HT1080 (cell line): ENCODE measurements at places on chromosomes 11 and 22.

DNA sequence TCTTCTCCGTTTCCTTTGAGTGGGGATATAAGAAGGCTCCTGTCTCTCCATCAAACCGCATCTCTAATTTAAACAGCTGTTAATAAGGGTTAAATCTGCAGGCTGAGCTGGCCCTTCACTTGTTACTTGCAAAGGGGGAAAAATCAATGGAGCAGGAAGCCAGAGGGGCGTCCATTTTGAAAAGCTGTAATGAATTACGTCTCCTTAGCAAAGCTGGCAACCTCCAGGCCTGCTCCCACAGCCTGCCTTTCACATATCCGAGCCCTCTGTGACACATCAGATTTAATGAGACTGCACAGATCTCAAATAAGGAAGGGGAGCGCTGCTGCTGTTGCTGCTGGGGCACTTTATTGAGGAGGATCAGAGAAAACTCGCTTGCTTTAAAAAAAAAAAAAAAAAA is 320.8 kb downstream of the BLID start:
- DNase-seq: no peak

- DNase-seq: peak; percentile 53
Measured at GRCh38 chr22:35910003-35910769, 118.4 kb downstream of the RBFOX2 start.

DNA sequence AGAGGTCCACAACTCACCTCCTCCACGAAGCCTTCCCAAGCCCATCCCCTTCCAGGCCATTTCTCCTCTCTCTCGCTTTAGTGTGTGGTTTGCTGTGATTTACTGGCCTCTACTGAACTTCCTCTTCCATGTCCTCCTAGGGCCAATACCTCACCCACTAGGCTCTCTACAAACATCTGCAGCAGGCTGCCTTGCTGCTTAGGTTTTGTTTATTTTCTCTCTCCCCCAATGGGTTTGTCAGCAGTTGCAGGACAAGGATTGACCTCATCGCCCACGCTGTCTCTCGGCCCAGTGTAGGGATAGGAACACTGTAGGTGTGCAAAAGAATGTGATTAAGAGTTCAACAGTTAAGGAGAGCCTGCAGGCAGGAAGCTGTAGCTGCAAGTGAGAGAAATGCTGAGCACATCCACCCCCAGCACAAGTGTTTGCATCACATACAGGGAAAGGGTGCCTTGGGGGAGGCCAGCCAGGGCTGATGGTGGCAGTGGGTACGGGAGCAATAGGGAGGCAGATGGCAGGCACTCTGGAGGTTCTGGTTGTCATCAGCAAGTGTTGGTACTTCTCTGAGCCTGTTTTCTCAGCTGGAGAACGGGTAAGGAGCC is 1.4 kb downstream of the PC start:
- no peak for DNase-seq

DNA sequence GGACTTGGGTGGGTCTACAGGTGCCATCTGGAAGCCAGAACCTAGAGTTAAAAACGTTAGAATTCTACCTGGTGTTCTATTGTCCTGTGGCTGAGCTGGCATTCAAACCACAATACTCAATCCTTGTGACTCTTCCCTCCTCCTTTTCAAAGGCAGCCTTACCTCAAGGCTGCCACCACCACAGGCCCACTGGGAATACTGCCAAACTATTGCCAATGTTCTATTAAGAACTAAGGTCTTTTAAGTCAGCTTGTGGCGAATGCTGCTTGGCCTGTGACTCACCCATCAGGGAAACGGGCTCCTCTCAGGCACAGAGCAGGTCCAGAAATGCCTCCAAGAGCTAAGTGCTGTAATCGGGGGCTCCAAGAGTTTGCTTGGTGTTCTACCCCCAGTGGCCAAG is 1008.4 kb downstream of the JRKL start:
- DNase-seq: peak; percentile 70

DNA sequence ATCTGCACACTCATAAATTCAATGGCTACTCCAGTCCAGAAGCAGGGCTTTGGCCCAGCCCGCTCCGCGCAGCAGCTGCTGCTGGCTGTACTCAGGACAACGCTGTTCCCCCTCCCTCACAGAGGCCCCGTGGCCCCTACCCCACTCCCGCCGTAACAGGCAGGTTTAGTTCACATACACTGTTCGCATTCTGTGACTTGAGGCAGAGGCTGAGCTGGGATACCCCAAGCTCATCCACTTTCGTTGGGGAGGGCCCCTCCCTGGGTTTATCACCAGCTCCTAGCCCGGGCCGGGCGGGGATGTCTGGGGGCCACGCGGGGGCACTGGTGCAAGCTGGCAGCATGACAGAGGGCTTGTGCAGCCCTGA is 52.4 kb downstream of the SYT13 start:
- DNase-seq: no peak

- no peak for DNase-seq
Measured at GRCh38 chr22:38748487-38749136, 7.2 kb downstream of the SUN2 start.

DNA sequence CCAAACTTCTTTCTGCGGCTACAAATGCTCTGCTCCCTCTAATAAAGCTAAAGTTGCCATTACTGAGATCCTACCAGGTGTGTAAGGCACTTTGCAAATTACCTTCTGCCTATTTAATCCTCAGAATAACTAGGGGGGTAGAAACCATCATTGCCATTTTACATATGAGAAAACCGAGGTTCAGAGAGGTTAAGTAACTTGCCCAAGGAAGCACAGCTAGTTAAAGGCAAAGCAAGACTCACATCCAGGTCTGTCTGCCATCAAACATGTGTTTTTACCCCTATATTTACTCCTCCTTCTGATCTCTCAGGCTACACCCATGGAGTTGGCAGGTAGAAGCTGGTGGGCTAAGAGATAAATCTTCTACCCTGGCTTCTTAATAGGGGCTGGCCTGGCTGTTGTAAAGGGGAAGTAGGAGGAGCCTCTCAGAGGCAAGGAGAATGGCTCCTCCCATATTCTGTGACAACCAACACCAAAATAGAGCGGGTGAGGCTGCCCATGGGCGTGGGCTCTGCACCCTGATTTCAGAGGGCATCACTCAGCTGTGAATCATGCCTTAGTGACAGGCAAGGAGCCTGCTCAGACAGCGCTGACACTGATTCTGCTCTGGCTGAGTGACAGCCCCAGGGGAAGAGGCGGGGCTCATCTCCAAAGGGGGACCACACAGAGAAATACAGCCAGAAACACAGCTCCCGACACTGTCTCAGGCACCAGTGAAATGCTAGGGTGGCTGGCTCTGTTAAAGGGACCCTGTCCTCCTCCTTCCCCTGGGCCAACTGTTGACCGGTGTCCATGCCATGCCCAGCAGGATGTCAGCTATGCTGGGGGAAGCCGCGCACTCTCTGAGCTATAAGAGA is 106.8 kb downstream of the ABTB2 start:
- DNase-seq: peak; percentile 91
